Stimulated activated CD4-positive, alpha-beta T cell treated with anti-CD3 and anti-CD28 coated beads, Interleukin-1b, Interleukin-23, amount 100 ng/mL, for 48 hours (primary cell): ENCODE measurements at places on chromosomes 12 and 14.
A peak's percentile ranks its signal among the peaks of the same experiment; 100 is the strongest.

- DNase-seq: no peak
Measured at GRCh38 chr14:61315313-61315712, 6.1 kb upstream of the PRKCH start.

- peak; percentile 49 for DNase-seq
Measured at GRCh38 chr14:91059576-91060350, 678 bp downstream of the RPS6KA5 start.

DNA sequence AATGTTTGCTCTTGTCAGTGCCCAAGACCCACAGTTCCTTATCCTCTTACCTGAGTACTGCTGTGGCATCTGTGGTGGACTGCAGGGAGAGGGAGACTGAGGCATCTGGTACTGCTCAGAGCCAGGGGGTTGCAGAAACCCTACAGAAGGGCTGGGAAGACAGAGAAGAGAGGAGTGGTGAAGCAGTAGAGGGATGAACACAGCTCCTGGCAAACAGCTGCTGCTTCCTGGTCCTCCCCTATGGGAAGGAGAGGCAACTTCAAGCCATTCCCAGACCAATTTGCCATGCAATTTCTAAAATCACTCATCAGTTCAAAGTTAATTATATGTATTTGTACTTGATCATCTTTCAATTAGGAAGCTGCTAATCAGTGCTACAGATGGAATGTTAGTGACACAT is 15.7 kb upstream of the STAC3 start:
- DNase-seq: no peak

GRCh38 chr14:40252817-40253447 is 820.7 kb upstream of the FBXO33 start:
- no peak for DNase-seq

GRCh38 chr12:54596526-54596946 is 8.1 kb upstream of the PPP1R1A start:
- peak; percentile 44 for DNase-seq

DNA sequence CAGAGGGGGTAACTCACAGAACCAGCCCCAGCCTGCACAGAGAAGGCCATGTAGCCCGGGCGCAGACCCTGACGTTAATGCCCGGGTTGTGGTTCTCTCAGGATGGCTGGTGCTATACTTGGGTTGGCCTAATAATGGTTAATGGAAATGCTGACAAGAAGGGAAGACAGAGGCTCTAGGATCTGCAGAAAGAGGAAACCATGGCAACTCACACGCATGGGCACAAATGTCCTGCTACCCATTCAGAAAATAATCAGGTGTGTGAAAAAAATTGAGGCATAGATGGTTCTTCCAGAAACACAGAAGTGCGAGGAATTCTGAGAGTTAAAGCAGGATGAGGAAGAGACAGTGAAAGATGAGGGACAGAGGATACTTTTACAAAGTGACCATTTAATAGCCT is 33.8 kb downstream of the APPL2 start:
- no peak for DNase-seq

DNA sequence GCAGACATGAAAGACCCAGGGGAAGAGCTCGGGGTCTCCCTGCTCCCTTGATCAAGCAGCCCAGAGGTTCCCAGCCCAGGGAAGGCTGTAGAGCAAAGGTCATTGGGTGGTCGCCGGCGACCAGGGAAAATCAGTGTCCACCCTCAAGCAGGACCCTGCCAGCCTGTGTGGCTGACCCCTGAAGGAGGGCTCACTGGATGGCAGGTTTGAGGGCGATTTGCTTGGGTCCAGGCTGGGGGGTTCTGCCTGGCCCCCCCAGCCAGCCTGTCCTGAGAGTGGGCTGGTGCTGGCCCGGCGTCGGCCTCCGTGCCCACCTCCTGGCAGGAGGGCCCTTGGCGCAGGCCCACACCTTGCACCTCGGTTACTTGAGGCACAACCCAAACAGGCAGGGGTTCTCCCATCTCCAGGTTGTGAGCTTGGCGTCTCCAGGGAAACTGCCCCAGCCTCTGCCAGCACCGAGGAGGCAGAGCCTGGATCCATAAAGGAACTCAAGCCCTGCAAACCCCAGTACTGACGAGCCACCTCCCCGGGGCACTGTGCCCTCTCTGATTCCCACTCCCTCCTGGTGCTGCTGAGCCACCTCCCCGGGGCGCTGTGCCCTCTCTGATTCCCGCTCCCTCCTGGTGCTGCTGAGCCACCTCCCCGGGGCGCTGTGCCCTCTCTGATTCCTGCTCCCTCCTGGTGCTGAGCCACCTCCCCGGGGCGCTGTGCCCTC is 329.0 kb upstream of the SFSWAP start:
- DNase-seq: no peak

DNA sequence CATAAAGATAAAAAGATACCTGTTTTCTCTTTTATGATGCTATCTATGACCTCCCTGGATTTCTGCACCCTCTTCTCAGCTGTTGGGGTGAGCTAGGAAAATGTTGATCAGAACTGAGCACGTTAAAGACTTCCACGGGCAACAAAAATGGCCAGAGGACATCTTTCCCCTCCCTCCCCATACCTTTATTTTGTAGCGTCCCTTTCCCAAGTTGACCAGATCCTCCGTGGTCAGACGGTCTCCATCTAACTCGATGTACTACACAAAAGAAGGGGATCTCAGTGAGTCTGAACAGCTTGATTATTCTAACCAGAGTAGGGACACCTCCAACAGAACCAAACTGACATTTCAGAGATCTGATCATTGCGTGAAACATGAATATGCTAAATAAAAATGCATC is 2.2 kb downstream of the HAL start:
- DNase-seq: no peak

GRCh38 chr14:33767586-33768457 is 183.1 kb downstream of the EGLN3 start:
- no peak for DNase-seq
